ENCODE measurements at places on chromosomes 7 and 10. TPM values are rescaled to one million over a fixed set of nuclear protein-coding genes. Genes with fewer than 3 reads are reported as not detected.

DNA sequence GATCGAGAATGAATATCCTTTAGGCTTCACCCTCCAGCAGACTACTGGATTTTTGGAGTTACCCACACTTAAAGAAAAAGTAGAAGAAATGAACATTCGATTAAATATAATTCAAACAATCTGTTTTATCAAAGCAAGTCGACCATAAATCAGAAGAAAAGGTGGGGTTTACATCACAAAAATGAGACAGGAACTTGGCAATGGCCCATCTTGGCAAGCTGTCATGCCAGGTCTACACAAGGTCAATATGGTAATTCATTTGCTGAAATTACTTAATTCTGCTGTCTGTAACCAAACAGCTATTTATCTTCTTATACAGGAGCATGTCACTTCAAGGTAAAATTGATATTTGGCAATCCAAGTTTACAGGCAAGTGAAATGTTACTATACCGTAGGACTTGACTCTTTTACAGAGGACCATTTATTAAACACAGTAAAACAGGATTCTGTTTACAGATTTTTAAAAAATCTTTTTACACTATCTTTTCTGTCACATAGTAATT is 640.6 kb upstream of the NRP1 start:
- no peak overlapping the region for H3K27ac ChIP-seq
- no peaks in the 10 kb centered on the region for H3K4me1 ChIP-seq
- no peak overlapping the region for H3K4me3 ChIP-seq
- no peaks in the 10 kb centered on the region for H3K36me3 ChIP-seq
- no peak for DNase-seq

- DNase-seq = no peak
- no peaks in the 10 kb centered on the region for H3K36me3 ChIP-seq
- H3K4me3 ChIP-seq = no peak overlapping the region
- peaks cover 47% of the 10 kb centered on the region for H3K4me1 ChIP-seq
Measured at GRCh38 chr10:49579621-49580020, 30.5 kb upstream of the SLC18A3 start.

DNA sequence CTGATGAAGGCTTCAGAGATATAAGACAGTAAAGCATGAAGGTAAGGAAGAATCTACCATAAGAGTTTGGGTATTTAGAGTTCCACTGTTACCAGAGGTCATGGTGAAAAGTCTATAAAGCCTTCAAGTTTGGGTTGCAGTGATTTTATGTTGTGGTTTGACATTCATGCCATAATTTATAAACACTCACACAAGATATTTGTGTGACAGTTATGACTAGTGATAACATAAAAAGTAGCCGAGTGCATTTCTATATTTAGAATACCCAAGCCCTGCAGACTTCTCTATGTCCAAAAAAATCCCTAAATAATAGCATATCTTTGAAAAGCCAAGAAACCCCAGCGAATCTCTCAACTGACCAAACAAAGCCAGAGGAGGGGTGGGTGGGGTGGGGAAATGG is 229.9 kb downstream of the CXCL12 start:
- no peaks in the 10 kb centered on the region for H3K4me1 ChIP-seq
- peaks cover 31% of the 10 kb centered on the region for H3K27me3 ChIP-seq
- DNase-seq = no peak
- no peak overlapping the region for H3K4me3 ChIP-seq

DNA sequence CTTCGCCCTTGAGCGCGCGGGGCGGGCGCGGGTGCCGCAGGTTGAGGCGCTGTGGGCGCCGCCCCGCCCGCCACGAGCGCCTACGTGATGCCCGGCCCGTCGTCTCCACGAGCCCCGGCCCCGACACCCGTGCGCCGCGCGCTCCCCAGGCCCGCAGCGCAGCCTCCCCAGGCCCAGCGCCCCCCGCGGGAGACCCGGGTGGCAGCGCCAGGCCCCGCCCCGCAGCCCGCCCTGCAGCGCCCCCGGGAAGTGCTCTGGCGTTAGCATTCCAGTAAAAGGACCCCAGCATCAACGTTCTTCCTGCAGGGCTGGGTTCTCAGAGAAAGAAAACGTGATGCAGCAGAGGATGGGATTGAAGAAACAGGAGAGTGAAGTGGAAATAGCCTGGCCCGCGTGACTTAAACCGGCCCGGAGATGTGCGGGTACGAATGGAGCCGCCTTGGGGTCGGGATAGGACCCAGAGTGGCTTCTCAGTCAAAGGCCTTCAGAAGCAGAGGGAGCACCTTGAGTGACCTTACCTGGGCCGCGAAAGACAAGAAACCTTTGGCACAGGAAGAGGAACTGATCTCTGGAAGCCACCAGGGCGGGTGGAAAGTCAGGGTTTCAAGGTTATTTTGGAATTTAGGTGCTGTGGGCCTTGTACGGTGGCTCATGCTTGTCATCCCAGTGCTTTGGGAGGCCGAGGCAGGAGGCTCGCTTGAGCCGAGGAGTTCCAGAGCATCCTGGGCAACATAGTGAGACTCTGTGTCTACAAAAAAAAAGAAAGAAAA is 1.8 kb downstream of the PFKP start:
- H3K4me3 ChIP-seq = peak overlapping the region; percentile 91
- H3K4me1 ChIP-seq = peaks cover 50% of the 10 kb centered on the region
- DNase-seq = no peak
- H3K27ac ChIP-seq = peak overlapping the region; percentile 79
- H3K27me3 ChIP-seq = no peaks in the 10 kb centered on the region
- peaks cover 18% of the 10 kb centered on the region for H3K36me3 ChIP-seq

GRCh38 chr10:74898201-74898976 is 72.0 kb downstream of the KAT6B start:
- no peaks in the 10 kb centered on the region for H3K4me1 ChIP-seq
- no peaks in the 10 kb centered on the region for H3K27me3 ChIP-seq
- H3K27ac ChIP-seq = no peak overlapping the region
- no peak overlapping the region for H3K4me3 ChIP-seq
- no peak for DNase-seq
- no peaks in the 10 kb centered on the region for H3K36me3 ChIP-seq

- H3K27me3 ChIP-seq = no peaks in the 10 kb centered on the region
- DNase-seq = no peak
- no peaks in the 10 kb centered on the region for H3K36me3 ChIP-seq
- H3K4me3 ChIP-seq = no peak overlapping the region
- peak overlapping the region; percentile 83 for H3K27ac ChIP-seq
Measured at GRCh38 chr10:29794776-29795611, 160.2 kb upstream of the SVIL start.

GRCh38 chr10:4982764-4983226 is 19.6 kb downstream of the AKR1C1 start:
- H3K27me3 ChIP-seq = peaks cover 14% of the 10 kb centered on the region
- no peaks in the 10 kb centered on the region for H3K36me3 ChIP-seq
- DNase-seq = no peak

GRCh38 chr10:17029581-17030271 is 99.9 kb downstream of the CUBN start:
- no peaks in the 10 kb centered on the region for H3K36me3 ChIP-seq
- DNase-seq = no peak
- peaks cover 38% of the 10 kb centered on the region for H3K4me1 ChIP-seq
- H3K27ac ChIP-seq = peak overlapping the region; percentile 87
- H3K4me3 ChIP-seq = peak overlapping the region; percentile 55
- H3K27me3 ChIP-seq = no peaks in the 10 kb centered on the region

- no peak for DNase-seq
- H3K27ac ChIP-seq = peak overlapping the region; percentile 27
- H3K4me3 ChIP-seq = no peak overlapping the region
- H3K27me3 ChIP-seq = no peaks in the 10 kb centered on the region
- H3K36me3 ChIP-seq = no peaks in the 10 kb centered on the region
- H3K4me1 ChIP-seq = peaks cover 6% of the 10 kb centered on the region
Measured at GRCh38 chr10:104109908-104110662, 11.9 kb upstream of the SFR1 start.

DNA sequence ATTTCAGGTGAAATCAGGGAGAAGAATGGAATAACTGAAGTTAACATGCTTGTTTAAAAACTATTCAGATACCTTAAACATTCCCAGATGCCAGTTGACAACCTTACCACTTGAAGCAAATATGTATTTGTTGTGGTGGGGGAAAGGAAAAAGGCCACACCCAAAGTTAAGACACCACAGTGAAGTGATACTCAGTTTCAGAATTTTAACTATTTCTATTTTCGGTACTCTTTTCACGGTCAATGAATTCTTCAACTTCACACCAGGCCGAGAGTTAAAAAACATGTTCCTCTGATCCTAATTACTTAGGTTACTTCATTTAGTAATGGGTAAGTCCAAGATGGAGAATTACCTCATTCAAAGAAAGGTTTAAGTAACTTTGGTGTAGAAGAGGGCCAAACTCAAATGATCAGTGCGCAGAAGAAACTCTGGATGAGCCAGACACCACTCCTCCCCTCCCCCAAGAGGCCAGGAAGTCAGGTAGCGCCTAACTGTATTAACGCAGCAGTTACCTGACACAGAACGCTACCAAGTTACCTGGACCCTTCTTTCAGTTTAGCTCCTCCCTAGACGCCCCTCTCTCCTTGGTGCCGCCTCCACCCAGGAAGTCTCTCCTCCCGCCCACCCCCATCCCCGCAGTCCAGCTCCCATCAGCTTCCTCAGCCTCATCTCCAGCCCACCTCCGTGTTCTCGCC is 700 bp downstream of the MTPN start:
- H3K36me3 ChIP-seq = peaks cover 2% of the 10 kb centered on the region
- H3K4me1 ChIP-seq = peaks cover 27% of the 10 kb centered on the region
- H3K27ac ChIP-seq = peak overlapping the region; percentile 90
- no peaks in the 10 kb centered on the region for H3K27me3 ChIP-seq

DNA sequence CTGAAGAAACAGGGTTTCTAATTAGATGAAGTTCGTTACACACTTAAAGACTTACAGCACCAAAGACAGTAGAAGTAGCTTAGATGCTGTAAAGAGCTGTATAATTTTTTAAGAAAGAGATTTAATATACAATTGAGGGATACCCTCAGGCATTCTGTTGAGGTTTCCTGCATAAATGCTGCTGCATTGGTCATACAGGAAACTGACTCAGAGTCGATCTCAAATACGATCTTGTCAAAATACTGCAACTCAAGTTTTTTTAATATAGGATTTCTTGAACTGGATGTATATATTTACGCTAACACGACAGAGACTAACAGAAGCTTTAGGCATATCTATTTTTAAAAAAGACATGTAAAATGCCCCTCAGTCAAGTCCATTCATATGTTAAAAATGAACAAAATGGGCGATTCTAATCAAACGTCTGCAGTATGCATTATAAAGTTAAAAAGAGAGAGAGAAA is 2.4 kb upstream of the ARID5B start:
- H3K27me3 ChIP-seq = no peaks in the 10 kb centered on the region
- no peak for DNase-seq
- peaks cover 41% of the 10 kb centered on the region for H3K4me1 ChIP-seq
- no peaks in the 10 kb centered on the region for H3K36me3 ChIP-seq
- peak overlapping the region; percentile 99 for H3K27ac ChIP-seq

- H3K27me3 ChIP-seq = no peaks in the 10 kb centered on the region
- H3K4me1 ChIP-seq = peaks cover 4% of the 10 kb centered on the region
- no peaks in the 10 kb centered on the region for H3K36me3 ChIP-seq
- no peak overlapping the region for H3K4me3 ChIP-seq
Measured at GRCh38 chr10:75266945-75267344, 31.2 kb upstream of the COMTD1 start.

GRCh38 chr7:125126376-125126775 is 196.8 kb upstream of the POT1 start:
- peak overlapping the region; percentile 45 for H3K27ac ChIP-seq
- H3K36me3 ChIP-seq = no peaks in the 10 kb centered on the region
- DNase-seq = no peak
- no peaks in the 10 kb centered on the region for H3K27me3 ChIP-seq
- peaks cover 16% of the 10 kb centered on the region for H3K4me1 ChIP-seq

DNA sequence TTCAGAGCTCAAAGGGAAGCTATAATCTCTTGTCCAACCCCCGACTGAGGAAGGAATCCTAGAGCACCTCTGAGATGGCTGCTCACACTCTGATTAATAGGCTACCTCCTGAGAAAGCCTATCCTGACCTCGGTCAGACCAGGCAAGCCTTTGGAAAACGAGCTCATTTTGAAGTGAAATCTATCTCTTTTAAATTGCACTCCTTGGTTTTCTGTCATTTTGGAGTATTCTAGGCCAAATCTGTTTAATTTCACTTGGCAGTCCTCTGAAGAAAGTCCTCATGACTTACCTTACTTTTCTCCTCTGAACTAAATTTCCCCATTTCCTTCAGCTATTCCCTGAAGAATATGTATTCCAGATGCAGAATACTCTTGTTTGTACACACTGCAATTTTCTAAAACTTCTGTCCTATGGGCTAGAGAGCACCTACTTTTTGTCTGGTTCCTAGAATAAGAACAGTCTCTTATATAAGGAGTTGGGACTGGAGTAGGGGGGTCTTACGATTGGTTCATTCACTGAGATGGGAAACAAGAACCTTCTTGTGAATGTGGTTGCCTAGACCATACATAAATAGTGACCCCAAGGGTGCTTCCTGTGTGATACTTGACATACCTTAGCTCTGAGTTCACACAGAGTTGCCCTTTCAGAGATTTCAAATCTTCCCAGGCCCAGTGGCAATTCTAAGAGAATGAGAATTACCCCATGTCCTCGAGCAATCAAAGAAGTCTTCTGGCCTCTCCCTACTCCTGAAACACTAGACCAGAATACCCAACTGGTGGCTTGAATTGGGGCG is 31.9 kb upstream of the HPS1 start:
- H3K4me1 ChIP-seq = no peaks in the 10 kb centered on the region
- no peak for DNase-seq
- no peaks in the 10 kb centered on the region for H3K27me3 ChIP-seq
- H3K27ac ChIP-seq = no peak overlapping the region
- no peaks in the 10 kb centered on the region for H3K36me3 ChIP-seq

DNA sequence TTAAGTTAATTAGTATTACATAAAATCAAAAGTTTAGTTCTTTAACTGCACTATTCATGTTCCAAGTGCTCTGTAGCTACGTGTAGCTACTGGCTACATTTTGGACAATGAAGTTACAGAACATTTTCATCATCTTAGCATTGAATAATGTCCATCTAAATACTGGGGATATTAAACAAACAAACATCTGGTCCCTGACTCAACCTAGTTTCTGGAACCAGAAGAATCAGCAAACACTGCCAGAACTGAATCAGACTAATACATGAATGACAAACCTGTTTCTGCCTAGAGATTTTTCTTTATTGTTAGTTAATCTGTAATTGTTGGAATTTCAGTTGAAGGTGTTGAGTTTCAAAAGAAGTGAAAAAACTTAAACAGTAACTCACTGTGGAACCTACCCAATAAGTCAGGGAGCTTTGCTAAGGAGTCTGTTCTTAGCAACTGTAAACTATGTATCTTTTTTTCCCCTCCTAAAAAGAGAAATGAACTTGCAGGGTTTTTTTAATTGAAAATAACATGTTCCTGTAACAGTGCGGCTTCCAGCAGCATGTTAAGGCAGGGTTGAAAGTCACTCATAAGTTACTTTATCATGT is 58.3 kb downstream of the CDK13 start:
- H3K27ac ChIP-seq = peak overlapping the region; percentile 50
- H3K4me1 ChIP-seq = peaks cover 15% of the 10 kb centered on the region
- no peaks in the 10 kb centered on the region for H3K27me3 ChIP-seq
- peaks cover 25% of the 10 kb centered on the region for H3K36me3 ChIP-seq
- no peak for DNase-seq

Gene TCAF2
- 2.5 TPM for total RNA-seq

Gene KRIT1
- 38.3 TPM for total RNA-seq

Gene CCDC172
- total RNA-seq = not detected

Gene RASA4
- total RNA-seq = 26.1 TPM
